ENCODE measurements at places on chromosomes 5 and 9.

GRCh38 chr5:14165375-14166106 lies 22.4 kb downstream of the TRIO start:
- DNase-seq = peak; percentile 93

DNA sequence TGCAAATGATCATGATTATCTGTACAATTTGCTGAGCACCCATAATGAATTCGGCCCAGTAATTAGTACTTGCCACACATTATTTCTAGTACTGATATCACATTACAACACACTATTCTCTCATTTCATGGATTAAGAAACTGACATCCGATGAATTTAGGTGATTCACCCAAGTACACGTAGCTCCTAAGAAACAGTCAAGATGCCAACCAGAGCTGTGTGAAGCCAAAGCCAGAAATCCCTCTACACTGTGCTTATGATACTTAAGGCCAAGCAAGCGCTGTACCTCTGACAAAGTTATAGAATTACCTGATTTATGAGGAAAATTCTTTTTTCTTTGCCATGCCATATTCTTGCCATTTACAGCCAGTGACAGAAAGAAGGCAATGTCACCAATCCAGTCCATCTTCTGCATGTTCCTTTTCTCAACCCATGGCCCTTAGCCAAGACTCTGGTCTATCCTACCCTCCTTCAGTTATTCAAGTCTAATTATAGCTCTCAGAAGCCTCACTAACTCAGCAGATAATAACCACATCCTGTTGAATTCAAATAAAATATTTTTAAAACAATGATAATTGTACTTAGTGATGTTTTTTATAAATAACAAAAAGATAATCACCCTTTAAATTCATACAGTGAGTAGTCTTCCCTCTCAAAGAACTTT lies 74.3 kb upstream of the PTGER4 start:
- peak; percentile 24 for DNase-seq

DNA sequence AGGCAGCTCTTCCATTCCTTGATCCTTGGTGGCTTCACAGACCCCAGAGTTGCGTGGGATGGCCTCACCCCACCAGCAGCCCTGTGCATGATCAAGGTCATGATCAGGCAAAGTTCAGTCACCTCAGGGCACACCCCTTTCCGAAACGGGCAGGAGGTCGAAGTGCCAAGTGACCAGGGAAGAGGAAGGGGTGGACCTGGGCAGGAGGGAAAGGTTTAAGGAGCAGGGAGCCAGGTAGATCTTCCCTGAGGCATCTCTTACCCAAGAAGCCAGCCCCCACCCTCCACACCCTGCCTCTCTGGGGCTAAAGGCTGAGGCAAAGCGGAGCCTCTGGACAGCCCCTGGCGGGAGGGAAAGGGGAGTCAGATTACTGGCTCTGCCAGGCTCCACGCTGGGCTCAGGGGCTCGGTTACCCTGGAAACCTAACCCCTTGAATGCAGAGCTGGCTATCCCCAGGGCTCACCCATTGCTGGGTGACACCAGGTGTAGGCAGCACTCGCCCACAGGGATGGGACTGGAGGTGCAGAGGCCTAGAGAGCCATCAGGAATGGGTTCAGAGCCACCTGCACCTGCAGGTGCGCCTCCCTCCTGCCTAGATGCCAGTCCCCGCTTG lies 3.6 kb downstream of the MGAT4B start:
- no peak for DNase-seq

DNA sequence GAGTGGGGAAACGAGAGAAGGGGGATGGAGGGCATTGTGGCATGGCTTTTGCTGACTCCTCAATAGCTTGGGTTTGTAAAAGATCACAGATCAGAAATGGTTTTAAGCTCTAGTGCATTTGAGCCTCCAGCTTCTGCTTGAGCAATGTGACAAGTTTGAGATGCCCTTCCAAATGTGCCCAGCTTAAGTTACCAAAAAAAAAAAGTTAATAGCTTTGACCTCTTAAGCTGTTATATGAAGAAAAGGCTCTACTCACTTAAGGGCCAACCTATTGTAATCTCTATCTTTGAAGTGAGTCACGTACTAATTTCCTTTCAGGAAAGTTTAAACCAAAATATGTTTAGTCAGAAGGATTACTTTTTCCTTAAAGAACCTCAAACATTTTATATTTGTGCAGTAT lies 428.8 kb upstream of the ACTBL2 start:
- DNase-seq = no peak

- no peak for DNase-seq
Observed at GRCh38 chr9:6356441-6356840, 28.3 kb downstream of the TPD52L3 start.

GRCh38 chr9:11933926-11934325 lies 759.3 kb upstream of the TYRP1 start:
- DNase-seq = peak; percentile 87

DNA sequence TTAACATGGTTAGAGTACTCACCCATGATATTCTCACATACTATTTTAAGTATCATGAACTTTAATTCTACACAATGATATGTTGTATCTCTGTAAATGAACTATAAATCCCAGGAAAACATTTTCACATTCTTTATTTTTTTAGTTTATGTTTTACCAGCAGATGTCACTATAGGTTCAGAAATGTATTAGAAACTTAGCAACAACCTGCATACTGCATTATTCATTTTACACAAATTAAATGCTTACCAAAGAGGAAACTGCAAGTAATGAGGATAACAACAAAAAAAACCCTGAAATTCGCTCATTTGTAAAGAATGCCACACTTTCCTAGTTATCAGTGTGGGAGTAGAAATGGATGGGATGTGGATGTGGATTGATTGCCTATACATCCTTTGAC lies 217.5 kb upstream of the OTULINL start:
- DNase-seq = peak; percentile 18

DNA sequence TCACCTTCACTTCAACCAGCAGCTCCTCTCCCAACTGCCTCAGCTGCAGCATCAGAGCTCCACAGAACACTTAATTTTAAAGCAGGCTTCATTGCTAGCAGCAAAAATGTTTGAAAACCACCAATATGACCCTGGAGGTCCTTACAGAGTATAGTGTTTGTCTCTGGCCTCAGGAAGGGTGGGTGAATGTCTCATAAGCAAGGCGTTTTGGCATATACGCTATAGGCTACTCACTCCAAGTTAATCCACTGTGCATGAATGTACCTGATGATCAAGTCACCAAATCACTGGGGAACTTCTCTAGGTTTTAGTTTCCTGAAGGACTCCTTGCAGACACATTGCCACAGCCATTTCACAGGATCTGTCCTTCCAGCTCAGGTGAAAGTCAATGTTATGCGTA lies 125.3 kb downstream of the GABBR2 start:
- DNase-seq = no peak

GRCh38 chr5:116084287-116084691 lies 536 bp upstream of the COMMD10 start:
- DNase-seq = peak; percentile 45

- DNase-seq = peak; percentile 18
Observed at GRCh38 chr5:111968459-111968858, 211.5 kb upstream of the NREP start.

DNA sequence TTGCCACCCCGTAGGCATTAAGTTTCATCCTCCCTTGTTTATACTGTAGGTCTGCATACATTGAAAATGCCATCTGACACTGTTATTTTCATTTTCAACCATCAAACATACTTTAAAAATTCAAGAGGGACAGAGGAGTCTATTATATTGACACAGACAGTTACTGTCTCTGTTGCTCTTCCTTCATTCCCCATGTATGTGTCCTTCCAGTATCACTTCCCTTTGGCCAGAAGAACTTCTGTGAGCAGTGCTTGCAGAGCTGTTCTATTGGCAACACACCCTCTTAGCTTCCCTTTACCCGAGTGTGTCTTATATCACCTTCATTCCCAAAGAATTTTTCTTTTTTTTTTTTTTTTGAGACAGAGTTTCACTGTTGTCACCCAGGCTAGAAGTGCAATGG lies 42.8 kb downstream of the RASGEF1C start:
- DNase-seq = no peak

GRCh38 chr9:115111874-115112273 lies 6.1 kb downstream of the TNC start:
- no peak for DNase-seq

GRCh38 chr5:1765141-1765879 lies 34.3 kb downstream of the MRPL36 start:
- DNase-seq = no peak

DNA sequence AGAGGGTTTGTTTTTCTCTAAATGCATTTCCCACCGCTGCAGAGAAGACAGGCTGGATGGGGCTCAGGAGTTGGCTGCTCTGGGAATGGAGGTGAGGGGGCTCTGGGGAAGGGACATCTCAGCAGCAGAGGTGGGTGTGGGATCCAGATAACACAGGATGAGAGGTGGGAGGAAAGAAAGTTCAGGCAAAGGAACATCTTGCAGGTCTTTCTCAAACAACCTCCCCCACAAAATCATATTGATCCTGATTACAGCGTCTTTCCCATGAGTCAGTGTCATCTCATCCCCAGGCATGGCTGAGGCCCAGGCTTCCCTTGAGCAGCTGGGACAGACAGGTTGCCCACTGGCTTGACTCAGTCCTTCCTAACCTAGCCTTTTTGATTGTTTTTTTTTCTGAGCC lies 11.3 kb upstream of the ACSL6 start:
- DNase-seq = no peak

DNA sequence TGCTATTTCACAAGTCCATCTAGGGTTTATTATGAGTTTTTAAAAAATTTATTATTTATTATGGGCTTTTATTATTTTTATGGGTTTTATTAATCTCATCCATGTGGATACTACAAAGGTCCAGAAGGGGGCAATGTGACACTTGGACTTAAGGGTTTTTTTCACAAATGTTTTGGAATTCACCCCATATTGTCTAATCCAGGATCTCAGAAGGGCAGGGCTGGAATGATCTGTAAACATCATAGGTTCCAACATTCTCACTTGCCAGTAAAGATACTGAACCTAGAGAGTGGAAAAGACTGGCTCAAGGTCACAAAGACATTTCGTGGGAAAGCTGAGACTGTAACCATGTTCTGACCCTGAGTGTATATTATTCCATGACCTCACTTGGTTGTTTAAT lies 35.6 kb downstream of the NIM1K start:
- peak; percentile 59 for DNase-seq

- DNase-seq = no peak
Observed at GRCh38 chr9:85527331-85528020, 214.3 kb downstream of the AGTPBP1 start.

GRCh38 chr5:167657016-167657415 lies 634.4 kb upstream of the WWC1 start:
- DNase-seq = no peak

DNA sequence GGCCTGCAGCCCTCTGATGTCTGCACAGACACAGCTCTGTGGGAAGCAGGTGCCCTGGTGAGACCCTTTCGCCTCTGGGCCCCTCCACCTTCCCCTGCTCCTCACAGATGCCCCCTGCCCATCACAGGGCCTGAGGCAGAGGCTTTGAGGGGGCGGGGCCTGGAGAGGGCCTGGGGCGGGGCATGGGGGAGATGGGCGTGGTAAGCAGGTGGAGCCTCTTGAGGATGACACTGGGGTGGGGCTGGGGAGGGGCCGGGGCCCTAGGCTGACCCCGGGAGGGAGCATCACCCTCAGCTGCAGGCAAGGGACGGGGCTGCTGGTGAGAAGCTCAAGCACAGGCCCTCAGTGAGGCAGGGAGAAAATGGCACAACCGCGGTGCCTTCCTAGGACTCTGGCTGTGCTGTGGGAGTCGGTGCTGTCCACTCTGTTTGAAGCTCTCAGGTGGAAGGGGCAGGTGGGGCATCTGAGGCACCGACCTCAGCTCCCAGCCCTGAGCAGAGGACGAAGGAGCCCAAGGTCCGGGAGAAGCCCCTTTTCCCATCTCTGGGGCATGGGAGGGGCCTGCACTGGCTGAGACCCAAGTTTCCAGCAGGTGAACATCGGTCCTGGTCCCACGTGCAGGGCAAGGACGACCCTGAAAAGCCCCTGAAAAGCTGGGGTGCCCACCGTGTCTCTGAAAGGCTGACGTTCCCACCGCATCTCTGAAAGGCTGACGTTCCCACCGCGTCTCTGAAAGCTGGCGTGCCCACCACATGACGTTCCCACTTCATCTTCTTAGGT lies 17.5 kb upstream of the SLC9A3 start:
- no peak for DNase-seq

DNA sequence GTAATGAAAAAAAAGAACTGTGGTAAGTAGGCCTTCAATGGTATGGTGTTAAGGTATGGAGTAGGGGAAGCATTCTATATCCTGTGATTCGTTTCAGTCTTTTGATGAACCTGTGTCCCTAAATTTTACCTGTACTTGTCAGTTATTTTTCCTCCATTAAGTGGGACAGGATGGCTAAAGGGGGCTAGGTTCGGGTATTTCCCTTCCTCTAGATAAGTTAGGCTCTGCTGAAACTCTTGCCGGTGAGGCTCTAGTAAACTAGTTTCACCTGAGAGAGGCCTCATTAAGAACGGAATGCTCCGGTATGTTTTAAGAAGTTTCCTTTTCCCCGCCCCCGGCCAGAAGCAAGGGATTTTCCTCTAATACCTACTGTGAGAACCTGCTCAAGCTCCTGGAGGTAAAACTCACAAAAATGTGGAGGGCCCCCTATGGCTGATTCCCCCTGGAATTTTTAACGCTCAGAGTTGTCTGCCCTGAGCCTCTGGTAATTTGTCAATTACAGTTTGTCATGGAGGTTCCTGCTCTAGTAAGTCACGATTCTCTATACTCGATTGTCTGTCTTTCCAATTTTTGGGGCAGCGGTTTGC lies 87.7 kb downstream of the MACIR start:
- no peak for DNase-seq

GRCh38 chr9:10048994-10049393 lies 563.8 kb downstream of the PTPRD start:
- DNase-seq = no peak

- no peak for DNase-seq
Observed at GRCh38 chr9:8491563-8491962, 692.0 kb upstream of the DMAC1 start.

DNA sequence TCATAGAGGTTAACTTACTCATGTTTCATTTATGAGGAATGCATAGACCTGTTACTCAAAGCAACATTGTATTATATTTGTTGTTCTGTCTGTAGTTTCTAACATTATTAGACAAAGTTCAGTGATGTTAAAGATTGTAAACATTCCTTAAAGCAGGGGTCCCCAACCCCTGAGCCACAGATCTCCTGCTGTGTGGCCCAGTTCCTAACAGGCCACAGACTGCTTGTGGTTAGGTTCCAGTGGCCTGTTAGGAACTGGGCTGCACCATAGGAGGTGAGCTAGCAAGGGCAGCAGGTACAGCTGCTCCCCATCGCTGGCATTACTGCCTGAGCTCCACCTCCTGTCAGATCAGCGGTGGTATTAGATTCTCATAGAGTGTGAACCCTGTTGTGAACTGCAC lies 181.1 kb downstream of the KDM4C start:
- peak; percentile 52 for DNase-seq

All from mesenchymal stem cell (in vitro differentiated cells and primary cell).